NCI-H1105 (cell line): ENCODE measurements at places on chromosomes 1 and 21.

DNA sequence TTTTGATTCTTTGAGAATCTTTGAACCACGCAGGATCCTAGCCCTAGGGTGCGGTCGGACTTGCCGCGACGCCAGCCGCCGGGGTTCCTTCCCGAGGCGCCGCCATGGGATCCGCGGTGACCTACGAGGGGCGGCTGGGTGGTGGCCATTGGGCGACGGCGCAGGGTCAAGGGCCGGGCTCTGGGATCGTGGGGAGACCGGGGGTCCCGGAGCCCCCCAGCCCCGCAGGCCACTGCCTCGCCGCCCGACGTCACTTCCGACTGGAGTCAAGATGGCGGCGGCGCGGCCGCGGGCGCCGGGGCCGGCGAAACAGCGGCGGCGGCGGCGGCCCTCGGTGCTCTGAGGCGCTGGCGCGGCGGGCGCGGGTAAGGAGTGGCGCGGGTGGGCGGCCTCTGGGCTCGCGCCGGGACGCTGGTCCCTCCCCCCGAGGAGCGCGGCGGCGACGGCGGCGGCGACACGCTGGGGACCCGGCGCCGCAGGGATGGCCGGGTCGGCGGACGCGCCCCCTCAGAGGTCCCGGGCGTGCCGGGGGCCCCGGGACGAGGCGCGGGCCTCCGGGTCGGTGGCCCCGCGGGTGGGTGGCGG, at the start of gene PRDM2:
PRDM2 (plus strand) TSS at position 253 of the 585 bp plus-strand sequence. CDS start 15,418 bp downstream, outside the sequence.
- DNase-seq = peak; percentile 39

DNA sequence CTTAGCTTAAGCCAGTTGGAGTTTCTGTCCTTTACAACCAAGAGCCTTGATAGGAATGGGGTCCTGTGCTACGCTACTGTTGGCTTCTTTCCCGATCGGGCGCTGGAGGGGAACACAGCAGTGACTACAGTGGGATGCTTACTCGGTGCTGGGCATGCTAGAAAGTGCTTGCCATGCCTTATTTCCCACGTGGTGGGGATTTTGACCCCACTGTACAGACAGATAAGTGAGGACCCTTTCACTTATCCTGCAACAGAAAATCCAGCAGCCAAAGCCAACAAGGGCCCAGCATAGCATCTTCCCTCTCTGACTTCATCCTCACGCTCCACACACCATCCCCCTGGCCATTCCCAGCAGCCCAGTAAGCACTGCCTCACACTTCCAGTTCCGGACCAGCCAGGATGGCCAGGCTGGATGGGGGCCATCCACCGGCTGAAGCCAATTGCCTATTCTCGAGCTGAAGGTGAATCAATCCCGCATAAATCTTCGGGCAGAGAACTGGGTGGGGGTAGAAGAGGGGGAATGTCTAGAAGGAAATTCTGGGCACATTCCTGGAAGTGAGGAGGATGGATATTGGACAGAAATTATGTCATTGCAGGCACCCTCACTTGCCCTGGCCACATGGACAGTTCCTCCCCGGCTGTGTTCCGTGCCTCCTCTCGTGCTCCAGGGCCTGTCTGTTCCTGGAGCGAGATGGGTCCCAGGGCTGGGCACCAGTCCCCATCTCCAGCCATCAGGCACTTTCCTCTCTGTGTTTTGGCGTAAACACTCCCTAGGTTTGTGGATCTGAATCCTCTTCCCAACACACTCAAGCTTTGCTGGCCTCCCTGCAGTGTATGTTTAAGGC, 2.0 kb upstream of the ABCG1 start:
- no peak for DNase-seq

DNA sequence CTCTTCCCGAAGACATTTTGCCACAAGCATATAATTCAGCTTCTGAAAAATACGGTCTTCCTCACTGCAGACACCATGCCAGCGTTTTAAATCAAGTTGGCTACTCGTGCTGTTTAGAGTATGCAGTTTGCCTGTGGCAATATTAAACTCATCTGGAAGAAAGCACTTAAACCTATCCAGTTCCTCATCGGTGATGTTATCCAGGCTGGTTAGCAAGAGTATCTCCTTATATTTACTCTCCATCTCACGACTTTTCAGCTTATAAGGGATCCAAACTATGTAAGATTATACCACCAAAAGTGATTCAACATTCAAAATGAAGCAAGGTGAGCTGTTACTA, 9.7 kb upstream of the IFI16 start:
- no peak for DNase-seq

- DNase-seq = no peak
Measured at GRCh38 chr1:182438326-182438725, 11.6 kb upstream of the RGSL1 start.

- DNase-seq = no peak
Measured at GRCh38 chr1:110309139-110309538, 30.0 kb upstream of the RBM15 start.

DNA sequence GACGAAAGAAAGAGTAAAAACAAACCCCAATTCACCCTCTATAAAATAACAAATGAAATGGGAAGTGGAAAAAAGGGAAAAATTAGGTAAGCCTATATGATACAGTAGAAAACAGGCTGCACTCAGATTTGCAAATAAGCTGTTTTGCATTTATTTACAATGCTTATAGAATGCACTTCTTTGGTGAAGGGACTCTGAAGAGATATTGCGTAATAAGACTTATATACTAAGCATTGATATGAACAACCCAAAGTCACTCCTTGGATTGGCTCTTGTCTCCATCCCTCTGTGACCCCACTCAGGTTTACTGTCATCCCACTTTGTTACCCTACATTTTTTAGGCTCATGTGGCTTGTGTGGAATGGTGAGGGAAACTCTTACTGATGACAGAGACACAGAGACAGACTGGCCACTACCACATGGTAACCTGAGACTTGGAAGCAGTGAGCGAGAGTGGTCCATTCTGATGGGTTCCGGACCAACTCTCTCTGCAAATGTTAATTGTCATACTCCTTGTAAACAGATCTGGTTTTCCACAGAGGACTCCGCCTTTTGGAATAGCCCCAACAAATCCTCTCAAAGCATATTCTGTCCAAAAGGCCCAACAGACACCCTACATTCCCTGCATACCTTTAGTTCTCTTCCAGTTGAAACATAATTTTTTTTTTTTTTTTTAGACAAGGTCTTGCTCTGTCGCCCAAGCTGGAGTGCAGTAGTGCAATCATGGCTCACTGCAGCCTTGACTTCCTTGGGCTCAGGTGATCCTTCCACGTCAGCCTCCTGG, 11.0 kb downstream of the GSTM5 start:
- DNase-seq = no peak
